ENCODE measurements at places on chromosomes 13 and 19. TPM values are rescaled to one million over a fixed set of nuclear protein-coding genes. Genes with fewer than 3 reads are reported as not detected.

The EBI3 gene
- total RNA-seq: 0.44 TPM

DNA sequence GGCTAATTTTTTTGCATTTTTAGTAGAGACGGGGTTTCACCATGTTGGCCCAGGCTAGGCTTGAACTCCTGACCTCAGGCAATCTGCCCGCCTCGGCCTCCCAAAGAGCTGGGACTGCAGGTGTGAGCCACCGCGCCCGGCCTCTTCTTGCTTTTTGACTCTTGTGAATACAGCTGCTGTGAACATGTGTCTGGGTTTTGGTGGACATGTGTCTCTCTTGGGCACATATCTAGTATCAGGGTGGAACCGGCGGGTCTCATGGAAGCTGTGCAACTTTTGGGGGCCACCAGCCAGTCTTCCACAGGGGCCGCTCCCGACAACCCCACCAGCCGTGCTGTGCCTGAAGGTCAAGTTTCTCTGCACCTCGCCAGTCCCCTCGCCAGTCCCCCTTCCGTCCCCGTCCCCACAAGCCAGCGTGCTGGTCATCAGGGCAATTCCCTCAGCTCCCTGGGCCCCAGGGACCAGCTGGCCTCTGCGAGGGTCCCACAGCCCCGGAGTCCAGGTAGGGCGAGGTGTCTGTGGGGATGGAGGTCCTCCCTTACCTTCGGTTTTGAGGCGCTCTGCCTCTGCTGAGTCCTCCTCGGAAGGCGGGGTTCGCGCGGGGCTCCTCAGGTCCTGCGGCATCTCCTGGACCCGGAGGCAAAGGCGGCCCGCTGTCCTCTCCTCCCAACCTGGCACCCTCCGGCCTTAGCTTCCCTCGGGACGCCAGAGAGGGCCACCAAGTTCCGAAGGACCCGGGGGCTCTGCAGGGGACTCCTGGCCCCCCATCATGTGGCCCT, 16.3 kb downstream of the SGTA start:
- DNase-seq: no peak

DNA sequence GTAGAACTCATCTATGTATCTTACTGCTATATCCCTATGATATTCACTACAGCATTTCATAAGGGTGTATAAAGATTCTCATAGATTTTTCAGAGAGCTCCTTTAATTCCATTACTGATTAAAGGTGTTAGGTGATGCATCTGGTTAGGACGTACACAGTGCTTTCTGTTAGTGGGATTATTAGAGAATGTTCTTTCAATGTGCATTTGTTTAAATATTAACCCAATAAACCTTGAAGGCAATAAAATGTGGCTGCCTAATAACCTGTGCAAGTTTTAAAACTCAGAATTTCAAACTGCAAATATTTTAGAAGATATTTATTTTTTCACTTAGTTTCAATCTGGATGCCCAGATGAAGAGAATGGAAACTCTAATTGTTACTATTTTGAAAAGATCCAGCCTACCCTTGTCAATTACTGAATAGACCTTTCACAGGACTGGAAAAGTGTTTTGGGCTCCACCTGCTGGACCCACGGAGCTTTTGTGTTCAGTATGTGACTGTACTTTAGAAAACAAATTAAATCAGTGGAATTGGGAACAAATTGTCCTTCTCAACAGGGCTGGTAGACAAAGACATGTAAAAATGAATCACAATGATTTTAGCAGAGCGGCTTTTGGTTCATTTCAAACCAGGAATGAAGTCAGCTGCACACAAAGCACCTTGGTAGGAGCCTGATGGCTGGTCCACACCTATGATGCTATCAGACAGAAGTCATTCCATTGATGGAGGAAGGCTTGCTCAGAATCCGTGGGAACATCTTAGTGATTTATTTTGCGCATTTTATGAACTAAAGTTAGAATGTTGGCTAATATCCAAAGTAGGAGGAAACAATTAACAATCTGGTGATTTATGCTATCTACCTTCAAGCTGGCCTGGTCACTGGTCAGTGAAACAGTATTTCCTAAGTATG, 89.4 kb upstream of the RAP2A start:
- no peak for DNase-seq

DNA sequence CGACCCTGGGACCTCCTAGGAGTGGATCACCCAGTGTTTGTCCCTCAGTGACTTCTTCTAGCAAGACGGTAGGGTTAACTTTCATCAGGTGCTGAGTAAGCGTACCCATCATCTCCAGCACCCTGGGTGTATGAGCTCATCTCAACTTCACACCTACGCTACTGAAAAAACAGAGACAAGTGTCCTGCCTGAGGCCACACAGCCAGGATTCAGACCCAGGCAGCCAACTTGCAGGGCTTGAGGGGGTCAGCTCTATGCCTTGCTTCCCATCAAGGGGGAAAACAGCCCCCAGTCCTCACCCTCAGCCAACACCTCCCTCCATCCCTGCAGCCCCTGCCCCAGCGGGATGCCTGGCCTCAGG, 4.6 kb downstream of the TLE2 start:
- DNase-seq: no peak

DNA sequence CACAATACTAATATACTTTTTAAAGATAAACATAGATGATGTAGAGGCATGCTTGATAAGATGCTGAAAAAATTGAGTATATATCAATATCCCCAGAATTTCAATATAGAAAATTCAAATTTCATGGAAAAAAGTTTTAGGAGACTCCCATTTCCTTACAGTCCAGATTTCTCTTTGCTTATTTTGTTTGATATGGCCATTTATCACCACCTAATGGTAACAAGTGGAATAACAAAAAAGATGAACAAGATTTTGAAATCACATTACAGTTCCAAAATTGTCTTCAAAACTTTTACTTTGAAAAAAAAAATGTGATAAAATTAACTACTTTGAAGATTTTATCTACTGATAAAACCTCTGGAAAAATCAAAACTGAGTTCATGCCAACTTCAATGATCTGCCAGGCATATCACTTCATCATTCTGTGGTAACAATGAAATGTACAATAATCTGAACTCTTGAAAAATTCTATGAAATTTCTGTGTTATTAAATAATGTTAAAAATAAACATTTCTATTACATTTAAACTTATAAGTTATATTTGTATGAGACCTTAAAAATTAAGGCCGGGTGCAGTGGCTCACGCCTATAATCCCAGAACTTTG, 17.5 kb downstream of the MIPEP start:
- no peak for DNase-seq

The NR2C2AP gene
- total RNA-seq: 13.8 TPM

GRCh38 chr19:4313847-4314490, 9.6 kb downstream of the FSD1 start:
- no peak for DNase-seq

GRCh38 chr19:7789447-7789846, 26.4 kb downstream of the CLEC4M start:
- DNase-seq: peak; percentile 39

The ZNF599 gene
- total RNA-seq: 2.9 TPM

The KCNN4 gene
- total RNA-seq: 17.3 TPM

The DACT3 gene
- not detected for total RNA-seq

- no peak for DNase-seq
Measured at GRCh38 chr19:53981376-53981951, 10.0 kb upstream of the CACNG6 start.

GRCh38 chr19:54428323-54429175, 13.3 kb downstream of the TTYH1 start:
- DNase-seq: no peak

- no peak for DNase-seq
Measured at GRCh38 chr13:22018836-22019210, 347.9 kb downstream of the FGF9 start.

DNA sequence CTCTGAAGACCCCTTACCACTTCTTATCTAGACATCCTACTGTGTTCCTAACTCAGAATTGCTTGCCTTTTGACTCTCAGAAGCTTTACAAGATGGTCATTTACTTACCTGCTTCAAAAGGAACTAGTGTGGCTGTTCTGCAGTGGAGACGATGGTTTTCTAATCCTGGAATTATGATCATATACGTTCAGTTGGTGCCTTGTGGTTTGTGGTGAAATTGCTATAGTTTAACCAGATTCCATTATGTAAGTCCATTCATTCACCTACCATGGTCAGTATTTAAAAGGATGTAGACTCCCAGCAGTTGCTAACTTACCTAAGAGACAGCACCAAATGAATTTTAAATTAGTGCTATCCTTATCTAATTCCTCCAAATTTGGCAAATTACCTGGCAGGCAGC, 210.9 kb downstream of the SHISA2 start:
- no peak for DNase-seq

- DNase-seq: no peak
Measured at GRCh38 chr13:75425216-75426009, 56.6 kb downstream of the TBC1D4 start.

The OR7D2 gene
- total RNA-seq: not detected

The ODAD3 gene
- not detected for total RNA-seq

- DNase-seq: no peak
Measured at GRCh38 chr19:13962699-13963602, 10.6 kb downstream of the DCAF15 start.

The NLRP5 gene
- not detected for total RNA-seq

DNA sequence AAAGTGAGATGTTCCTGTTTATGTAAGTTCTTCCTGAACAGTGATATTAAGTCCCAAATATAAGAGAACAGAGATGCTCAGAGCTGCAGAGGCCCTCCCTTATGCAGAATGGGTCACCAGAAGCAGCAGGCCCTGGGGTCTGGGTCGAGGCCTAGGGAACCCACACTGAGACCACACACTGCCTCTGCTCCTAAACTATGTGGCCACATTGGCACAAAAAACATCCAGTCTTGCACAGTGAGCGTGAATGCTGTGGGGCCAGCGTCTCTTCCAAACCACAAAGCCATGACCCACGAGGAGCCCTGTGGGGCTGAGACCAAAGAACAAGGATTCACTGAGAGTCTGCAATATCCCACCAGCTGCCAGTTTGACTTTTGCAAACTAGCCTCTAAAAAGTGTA, 23.6 kb downstream of the PROZ start:
- no peak for DNase-seq

GRCh38 chr13:39888865-39889810, 233.7 kb downstream of the COG6 start:
- no peak for DNase-seq

- DNase-seq: no peak
Measured at GRCh38 chr13:77714119-77714755, 16.8 kb downstream of the SLAIN1 start.

DNA sequence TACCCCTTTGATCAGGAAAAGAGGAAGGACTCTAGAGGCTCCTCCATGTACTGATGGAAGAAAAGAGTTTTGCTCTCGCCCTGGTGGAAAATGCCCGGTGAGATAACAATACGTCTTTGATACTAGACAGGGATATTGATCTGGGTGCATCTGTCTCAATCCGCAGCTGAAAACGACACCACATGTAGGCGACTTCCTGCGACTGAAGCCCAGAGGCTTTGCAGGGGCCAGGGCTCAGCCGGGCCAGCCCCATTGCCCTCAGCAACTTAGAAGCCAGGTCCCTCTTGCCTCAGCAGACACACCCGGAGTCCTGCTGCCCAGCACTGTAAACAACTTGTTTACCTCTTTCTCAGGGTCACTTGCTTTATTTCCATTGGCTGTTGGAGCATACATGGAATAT, 409.4 kb downstream of the IRS2 start:
- DNase-seq: no peak

The ZNF850 gene
- total RNA-seq: 2.4 TPM

The TUBA3C gene
- total RNA-seq: not detected

The POU2F2 gene
- 73.4 TPM for total RNA-seq

- DNase-seq: no peak
Measured at GRCh38 chr13:113796211-113796963, 37.4 kb downstream of the TMEM255B start.

DNA sequence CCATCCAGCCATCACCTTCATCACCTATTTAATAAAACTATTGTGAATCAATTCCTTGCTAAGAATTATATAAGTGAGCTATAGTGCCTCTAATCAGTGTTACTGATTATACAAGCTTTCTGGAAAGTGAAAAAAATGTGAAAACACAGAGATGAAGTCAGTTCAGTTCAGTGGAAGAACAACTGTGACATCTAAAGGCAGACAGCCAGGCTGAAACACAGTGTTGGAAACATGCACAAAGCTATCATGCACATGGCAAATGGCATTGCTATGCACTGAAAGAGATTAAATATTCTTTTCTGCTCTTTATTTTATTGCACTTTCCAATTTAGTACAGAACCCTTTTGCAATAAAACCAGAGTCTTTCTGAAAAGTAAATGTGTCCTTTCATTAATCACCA, 294.0 kb downstream of the RBM26 start:
- DNase-seq: no peak

GRCh38 chr13:74128156-74128767, 5.9 kb downstream of the KLF12 start:
- DNase-seq: no peak

DNA sequence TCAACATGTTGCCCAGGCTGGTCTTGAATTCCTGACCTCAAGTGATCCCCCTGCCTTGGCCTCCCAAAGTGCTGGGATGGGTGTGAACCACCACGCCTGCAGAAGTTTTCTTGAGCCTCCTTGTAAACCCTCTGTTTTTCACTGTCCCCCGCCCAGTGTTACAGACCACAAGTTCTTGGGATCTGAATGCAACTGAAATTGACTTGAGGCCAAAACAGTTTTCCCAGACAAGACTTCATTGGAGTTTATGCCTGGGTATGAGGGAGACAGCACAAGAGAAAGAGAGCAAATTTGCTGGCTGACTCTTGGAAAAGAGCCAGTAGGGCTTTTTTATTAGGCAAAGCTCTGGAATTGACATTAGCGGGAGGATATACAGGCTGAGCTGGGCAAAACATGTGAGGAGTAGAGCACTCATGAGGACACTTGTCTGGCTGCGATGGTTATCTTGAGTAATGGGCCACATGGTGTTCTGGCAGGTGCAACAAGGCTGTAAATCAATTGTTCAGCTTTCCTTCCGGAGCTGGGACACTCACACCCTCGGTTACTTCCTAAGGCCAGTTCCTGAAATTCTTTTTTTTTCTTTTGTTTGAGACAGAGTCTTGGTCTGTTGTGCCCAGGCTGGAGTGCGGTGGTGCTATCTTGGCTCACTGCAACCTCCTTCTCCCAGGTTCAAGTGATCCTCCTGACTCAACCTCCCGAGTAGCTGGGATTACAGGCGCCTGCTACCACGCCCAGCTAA, 12.7 kb upstream of the HNRNPL start:
- DNase-seq: no peak

The LMTK3 gene
- 5.3 TPM for total RNA-seq

The PTH2 gene
- total RNA-seq: not detected

- DNase-seq: peak; percentile 39
Measured at GRCh38 chr19:17333611-17334413, 843 bp downstream of the ANO8 start.

DNA sequence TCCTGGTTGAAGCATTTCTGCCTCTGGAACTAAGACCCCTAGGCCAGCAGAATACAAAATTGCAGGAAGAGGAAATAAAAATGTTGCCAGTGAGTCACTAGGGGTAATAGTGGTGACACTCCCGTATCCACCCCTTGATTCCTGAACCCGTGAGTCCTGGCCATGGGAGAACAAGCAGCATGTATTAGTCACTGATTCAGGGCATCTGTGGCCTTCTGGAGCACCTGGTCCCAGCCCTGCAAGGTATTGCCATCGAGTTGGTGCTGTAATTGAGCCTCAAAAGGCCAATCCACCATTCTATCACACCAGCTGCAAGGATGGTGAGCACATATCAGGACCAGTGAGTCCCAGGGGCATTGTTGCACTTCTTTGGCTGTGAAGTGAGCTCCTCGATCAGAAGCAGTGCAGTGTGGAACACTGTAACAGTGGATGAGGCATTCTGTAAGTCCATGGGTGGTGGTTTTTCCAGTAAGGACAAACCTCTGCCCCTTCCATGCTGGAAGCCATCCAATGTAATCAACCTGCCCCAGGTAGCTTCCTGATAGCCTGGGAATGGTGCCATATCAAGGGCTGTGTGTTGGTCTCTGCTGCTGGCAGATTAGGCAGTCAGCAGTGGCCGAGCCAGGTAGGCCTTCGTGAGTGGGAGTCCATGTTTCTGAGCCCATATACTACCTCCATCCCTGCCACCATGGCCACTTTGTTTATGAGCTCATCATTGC, 39.6 kb downstream of the C1QTNF9 start:
- DNase-seq: no peak

Data from naive thymus-derived CD4-positive, alpha-beta T cell (primary cell).